ENCODE measurements at places on chromosomes 7 and 10.

- DNase-seq: no peak
Measured at GRCh38 chr10:102422545-102423129, 2.0 kb downstream of the FBXL15 start.

- no peak for DNase-seq
Measured at GRCh38 chr7:131355917-131356777, 28.5 kb downstream of the MKLN1 start.

GRCh38 chr7:150340024-150340749, 1.2 kb downstream of the RARRES2 start:
- DNase-seq: no peak

DNA sequence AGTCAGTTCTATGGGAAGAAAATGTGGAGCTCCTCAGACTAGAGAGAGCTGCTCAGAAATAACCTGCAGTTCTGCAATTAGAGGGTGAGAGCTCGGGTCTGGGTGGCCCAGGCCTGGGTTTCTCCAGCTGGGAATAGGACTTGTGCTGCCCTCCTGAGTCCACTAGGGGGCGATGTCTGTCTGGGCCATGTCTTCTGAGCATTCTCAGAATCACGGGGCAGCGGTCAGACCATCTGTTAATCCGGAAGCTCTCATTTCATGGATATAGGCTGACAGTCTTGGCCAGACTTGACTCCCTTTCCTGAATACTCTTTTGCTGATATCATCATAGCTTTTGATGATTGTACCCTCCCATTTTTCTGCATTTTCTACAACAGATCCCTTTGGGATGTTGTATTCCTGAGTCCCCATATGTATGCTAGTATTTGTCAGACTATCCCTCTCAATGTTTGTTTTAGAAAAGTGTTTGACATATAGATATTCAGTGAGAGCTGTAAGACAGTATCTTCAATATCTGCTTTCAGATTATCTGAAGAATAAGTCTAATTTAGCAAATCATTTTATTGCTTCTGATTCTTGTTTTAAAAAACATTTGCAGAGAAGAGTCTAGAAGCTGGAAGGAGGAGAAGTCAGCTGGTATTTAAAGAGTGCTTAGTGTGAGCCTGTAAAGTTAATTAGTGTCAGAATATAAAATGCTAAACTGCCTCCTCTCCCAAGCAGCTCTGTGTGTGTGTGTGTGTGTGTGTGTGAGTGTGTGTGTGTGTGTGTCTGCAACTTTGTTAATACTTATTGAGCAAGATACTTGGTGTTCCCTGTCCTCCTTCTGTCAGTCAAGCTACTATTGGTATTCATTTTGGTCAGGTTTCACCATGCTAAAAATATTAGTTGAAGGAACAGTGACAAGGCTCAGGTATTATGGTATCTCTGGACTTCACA, 38.0 kb downstream of the STARD3NL start:
- DNase-seq: peak; percentile 75

Data from stimulated activated CD4-positive, alpha-beta T cell treated with anti-CD3 and anti-CD28 coated beads, Interleukin-2, amount 100 ng/mL, for 24 hours (primary cell).